ENCODE measurements at places on chromosomes 6 and 20.
A peak's percentile ranks its signal among the peaks of the same experiment; 100 is the strongest.

GRCh38 chr20:63043348-63044203, 36.8 kb upstream of the BHLHE23 start:
- DNase-seq, result no peak

GRCh38 chr20:62952968-62953838, 694 bp downstream of the SLC17A9 start:
- no peak for DNase-seq

DNA sequence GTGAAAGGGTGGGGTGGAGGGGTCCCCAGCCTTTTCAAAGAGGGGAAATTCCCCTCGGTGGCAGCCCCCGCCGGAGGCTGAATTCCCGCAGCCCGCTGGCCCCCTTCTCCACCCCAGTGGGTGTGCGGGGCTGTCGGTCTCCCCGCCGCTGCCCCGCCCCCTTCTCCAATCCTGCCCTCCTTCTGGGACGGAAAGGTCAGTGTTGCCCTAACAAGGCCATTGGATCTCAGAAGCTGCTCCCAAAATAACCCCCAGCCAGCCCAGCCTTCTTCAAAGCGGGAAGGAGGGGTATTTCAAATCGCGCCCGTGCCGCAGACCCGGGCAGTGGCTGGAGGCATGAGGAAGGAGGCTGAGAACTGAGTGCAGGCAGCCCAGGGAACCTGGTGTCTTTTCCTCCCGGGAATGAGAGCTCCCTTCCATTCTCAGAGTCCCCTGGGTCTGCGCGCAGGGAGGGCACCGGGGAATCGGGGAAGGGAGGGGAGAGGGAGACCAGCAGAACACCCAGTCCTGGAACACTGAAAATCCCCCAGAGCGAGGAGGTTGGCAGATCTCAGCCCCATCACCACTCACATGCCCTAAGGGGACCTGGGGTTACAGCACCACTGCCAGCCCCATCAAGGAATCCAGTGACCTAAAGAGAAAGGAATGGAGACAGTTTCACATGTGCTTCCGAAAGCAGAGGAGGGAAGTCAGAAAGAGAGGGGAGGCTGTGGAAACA, at the start of gene JPH2:
Gene JPH2, minus strand, starts transcription at position 135 of the 718 bp plus-strand sequence. CDS start 483 bp downstream, outside the sequence.
- DNase-seq, result no peak

DNA sequence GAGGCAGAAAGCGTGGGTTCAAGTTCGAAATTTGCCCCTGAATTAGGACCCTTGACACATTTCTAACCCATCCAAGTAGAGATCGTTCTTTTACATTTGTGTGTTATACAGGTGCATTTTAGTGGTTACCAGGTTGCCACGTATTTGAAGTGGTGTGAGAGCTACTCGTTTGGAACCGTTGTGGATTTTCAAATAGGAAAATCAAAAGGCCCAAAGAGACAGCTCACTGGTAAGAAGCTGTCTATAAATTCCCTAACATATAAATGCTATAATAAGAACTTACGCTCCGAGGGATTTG, 1.6 kb upstream of the REV3L start:
- peak; percentile 11 for DNase-seq

- DNase-seq, result no peak
Measured at GRCh38 chr6:75762063-75762462, 13.0 kb downstream of the MYO6 start.

- DNase-seq, result peak; percentile 77
Measured at GRCh38 chr6:37102299-37103168, 67.4 kb upstream of the PIM1 start.

- no peak for DNase-seq
Measured at GRCh38 chr6:35213298-35213791, 411 bp upstream of the SCUBE3 start.

- DNase-seq, result no peak
Measured at GRCh38 chr6:102402635-102403329, 1009.3 kb downstream of the GRIK2 start.

GRCh38 chr6:69622924-69623323, 173.9 kb downstream of the LMBRD1 start:
- no peak for DNase-seq

DNA sequence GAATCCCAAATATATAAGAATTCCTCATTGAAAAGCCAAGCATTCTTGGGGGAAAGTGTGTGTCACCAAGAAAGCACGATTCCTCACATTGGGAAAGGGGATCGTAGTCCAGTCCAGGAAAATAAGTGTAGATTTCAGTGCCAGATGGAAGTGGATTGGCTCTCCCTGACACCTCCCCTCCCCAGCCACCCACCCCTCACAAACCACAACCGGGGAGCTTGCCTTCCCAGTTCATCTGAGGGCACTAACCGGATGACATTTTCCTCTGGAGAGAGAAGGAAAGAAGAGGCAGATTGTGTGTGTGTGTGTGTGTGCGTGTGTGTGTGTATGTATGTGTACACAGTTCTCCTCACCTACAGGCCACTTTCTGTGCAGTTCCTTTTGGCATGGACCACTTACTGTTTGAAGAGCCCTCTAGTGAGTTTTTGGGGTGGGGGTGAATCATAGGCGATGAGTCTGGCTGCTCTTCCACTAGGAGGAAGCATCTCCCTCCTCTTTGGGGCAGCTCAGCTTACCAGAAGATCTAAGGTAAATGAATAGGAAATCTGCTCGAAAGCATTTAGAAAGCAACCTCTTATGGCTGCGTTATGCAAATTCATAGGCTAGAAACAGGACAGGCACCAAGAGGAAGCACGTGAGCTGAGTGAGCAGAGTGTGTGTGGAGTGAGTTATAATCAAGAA, 20.8 kb downstream of the DAAM2 start:
- peak; percentile 63 for DNase-seq

DNA sequence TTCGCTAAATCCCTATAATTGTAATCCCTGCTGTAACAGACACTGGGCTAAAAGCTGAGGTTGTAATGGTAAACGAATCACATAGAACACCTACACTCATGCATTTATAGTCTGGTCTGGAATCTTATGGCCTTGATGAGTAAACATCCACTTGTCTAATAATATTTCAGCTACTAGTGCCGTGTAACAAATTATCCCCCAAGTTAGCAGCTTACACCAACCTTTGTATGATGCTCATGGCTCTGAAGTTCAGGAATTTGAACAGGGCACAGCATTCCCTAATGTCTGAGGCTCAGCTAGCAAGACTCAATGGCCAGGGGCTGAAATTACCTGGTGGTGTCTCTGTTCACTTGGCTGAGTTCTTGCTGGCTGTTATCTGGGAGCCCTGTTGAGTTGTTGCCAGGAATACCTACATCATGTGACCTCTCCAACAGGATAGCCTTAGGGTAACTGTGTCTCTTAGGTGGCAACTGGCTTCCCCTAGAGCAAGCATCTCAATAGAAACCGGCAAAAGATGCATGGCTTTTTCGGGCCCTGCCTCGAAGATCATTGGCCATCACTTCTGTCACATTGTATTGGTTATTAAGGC, 100.9 kb upstream of the TMEM170B start:
- DNase-seq, result no peak

DNA sequence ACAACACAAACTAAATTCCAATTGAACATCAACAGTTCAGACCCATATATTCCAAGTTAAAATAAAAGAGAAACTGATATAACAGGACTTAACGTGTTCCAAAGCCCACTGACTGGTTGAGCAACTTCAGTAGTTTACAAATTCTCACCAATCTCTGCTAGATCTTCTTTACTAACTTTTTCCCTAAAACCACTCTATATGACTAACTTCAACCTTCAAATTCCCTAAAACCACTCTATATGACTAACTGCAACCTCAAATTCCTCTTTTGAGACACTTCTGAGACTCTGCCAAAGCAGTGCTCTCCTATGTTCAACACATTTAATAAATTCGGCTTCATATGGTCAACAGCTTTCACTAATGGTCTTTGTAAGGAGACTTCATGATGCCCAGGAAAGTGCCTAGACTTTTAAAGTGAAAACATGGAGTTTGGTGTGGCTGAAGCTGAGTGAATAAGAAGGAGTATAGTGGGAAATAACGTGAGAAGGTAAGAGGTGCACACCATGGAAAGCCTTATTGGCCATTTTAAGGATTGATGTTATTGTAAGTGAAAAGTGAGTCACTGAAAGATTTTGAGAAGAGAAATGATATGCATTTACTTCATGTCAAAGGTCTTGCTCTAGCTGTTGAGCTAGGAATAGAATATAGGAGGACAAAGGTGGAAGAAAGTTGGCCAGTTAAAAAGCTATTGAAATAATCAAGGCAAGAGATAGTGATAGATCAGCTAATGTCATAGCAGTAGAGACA, 134.0 kb upstream of the HCRTR2 start:
- no peak for DNase-seq

- no peak for DNase-seq
Measured at GRCh38 chr6:101126501-101126900, 245.4 kb upstream of the ASCC3 start.

DNA sequence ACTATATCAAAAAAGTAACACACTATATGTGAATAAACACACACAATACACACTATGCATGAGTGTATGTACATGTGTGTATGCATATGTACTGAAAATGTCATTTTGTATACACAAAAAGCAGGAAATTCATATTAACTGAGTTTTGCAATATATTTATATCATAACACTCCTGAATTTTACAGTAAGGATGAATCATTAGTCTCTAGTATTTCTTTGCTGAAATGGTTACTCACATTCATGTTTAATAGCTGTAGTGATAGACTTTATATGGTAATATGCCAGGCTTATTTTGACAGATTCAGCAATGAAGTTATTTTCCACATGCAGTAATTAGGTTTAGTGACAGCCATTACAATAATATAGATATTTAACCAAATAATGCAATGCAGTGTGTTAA, 1216.2 kb upstream of the CITED2 start:
- no peak for DNase-seq

DNA sequence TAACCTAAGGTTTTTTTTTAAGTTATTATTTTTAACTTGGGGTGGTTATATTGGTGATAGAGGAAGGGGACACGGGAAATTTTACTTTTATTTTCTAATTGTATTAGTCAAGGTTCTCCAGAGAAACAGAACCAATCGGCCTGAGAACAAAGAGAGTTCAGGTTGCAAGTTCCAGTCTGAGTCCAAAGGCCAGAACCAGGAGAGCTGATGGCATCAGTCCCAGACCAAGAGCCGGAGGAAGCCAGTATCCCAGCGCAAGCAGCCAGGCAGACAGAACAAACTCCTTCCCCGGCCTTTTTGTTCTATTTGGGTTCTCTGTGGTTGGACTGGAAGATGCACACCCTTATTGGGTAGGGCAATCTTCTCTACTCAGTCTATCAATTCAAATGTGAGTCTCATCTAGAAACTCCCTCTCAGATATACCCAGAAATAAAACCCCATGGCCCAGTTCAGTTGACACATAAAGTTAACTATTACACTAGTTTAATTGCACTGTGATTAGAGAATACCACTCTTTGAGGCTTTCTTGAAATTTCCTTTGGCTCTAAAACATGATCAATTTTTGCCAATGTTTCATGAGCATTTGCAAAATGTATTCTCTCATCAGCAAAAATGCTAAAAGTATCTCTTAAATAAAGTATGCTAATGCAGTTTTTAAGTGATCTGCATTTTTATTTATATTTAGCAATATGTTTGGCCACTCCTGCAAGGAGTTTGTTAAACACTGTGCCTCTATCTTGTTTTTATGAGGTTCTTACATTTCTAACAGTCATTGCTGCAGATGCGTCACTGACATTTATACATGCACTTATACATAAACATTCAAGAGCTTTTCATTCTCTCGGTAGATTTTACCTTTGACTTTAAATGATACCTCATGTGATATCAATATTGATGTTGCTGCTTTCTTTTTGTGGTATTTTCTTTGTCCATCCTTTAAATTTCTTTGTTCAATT, 103.2 kb upstream of the SSTR4 start:
- no peak for DNase-seq

GRCh38 chr6:97114645-97115044, 168.4 kb downstream of the MMS22L start:
- DNase-seq, result no peak

- no peak for DNase-seq
Measured at GRCh38 chr6:27748661-27749060, 163.5 kb downstream of the OR2B2 start.

All from NCI-H187 (cell line).